ENCODE measurements at places on chromosomes 5 and 9.

- DNase-seq, result no peak
Observed at GRCh38 chr9:123723135-123723875, 206.6 kb downstream of the DENND1A start.

DNA sequence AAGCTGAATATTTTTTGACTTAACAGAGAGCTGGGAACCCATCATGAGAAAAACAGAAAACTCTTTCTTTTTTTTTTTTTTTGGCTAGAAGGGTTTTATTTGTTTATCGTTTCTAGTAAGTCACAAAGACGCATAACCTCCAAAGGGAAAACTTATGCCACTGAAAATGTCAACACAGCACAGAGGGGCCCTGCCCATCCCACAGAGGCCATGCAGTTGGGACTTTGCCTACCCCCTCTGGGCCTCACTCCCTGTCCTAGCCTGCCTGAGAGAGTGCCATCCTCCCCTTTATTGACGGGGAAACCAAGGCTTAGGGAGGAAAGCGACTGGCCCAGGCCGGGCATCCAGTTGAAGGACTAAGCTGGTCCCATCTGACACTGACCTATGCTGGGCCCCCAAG is 74.7 kb downstream of the VAV2 start:
- no peak for DNase-seq

DNA sequence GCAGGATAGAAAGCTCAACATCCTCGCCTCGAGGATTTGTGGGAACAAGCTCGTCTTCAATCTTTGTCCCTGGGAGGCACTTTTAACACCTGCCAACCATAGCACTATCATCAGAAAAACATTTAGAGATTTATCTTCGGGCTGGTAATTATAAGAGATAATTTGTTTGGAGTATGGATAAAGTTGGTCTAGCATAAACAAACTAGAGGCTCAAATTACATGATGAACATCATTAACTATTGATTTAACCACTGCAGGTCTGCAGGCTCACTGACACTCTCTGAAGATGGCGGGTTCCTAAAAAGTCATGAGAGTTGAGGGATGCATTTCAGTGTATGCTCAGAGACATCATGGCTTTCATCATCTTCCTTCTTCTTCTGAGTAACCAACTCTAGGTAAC is 25.8 kb upstream of the PCA3 start:
- DNase-seq, result no peak

GRCh38 chr5:134174841-134175839 is 1.6 kb downstream of the SKP1 start:
- DNase-seq, result no peak

- DNase-seq, result no peak
Observed at GRCh38 chr9:8860925-8861324, 1061.3 kb upstream of the DMAC1 start.

- DNase-seq, result no peak
Observed at GRCh38 chr9:23635276-23635675, 190.8 kb downstream of the ELAVL2 start.

GRCh38 chr5:66519626-66520025 is 76.6 kb upstream of the MAST4 start:
- DNase-seq, result no peak

DNA sequence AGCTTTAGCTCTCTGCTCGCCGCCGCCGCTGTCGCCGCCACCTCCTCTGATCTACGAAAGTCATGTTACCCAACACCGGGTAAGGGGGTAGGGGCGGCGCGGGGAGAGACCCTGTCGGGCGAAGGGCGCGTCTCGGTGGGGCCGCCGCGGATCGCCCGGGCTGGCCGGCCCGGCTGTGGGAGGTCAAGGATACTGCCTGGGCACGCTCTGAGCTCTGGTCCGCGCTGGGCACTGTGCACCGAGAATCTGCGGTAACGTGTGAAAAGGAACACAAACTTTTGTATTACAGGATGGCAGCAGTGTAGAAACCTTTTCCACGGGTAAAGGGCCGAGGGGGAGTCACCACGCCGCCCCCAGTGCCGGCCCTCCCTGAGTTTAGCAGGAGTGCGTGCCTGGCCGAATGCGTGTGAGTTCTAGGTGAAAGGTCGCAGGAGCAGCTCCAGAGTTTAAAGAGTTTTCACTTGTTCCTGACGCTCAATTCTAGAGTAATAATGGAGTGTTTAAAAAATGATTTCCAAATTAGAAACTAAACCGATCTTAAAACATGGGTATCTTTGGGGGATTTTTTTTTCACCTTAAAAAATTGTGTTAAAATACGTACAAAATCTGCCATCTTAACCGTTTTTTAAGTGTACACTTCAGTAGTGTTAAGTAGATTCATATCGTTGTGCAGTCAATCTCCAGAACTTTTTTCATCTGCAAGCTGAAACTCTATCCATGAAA is at the start of gene HSDL2:
Gene HSDL2, plus strand, starts transcription at position 7 of the 723 bp plus-strand sequence. Its CDS starts 56 bp downstream, at position 63.
- no peak for DNase-seq

DNA sequence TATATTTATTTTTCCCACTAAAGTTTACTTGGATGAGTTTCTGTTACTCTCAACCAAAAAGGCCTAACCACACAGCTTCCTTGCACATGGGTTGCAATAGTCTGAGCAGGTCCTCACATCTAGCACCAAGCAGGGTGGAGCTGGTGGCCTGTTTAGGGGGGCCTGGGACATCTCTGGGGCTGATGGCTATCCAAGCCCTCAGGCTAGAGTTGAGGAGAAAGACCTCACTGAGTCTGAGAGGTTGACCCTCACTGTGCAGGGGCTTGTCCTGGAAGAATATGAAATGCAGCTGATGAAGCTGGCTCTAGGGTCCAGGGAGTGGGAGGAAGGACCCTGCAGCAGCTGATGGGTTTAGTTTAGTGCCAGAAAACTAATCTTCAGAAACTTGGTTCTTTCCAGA is 217.1 kb upstream of the MVB12B start:
- DNase-seq, result no peak

GRCh38 chr9:99119976-99120655 is 15.2 kb downstream of the TGFBR1 start:
- no peak for DNase-seq

GRCh38 chr9:80690349-80690939 is 998.9 kb downstream of the TLE1 start:
- DNase-seq, result no peak

- DNase-seq, result no peak
Observed at GRCh38 chr9:13431692-13432091, 152.2 kb upstream of the MPDZ start.
